ENCODE measurements at places on chromosomes 5 and 9. TPM values are rescaled to one million over a fixed set of nuclear protein-coding genes. Genes with fewer than 3 reads are reported as not detected.

CCDC183 gene
- total RNA-seq = 2.1 TPM

DBH gene
- total RNA-seq = not detected

RLN2 gene
- 0.44 TPM for total RNA-seq

KIF27 gene
- total RNA-seq = 4.1 TPM

CBY3 gene
- total RNA-seq = not detected

ZDHHC11B gene
- 13.4 TPM for total RNA-seq

SLC6A7 gene
- total RNA-seq = not detected

ACOT12 gene
- not detected for total RNA-seq

MRPL36 gene
- total RNA-seq = 57.4 TPM

TSSK1B gene
- not detected for total RNA-seq

PLPP1 gene
- total RNA-seq = 72.6 TPM

- H3K27me3 ChIP-seq = peaks cover 37% of the 10 kb centered on the region
- no peak overlapping the region for H3K27ac ChIP-seq
- H3K4me3 ChIP-seq = no peak overlapping the region
- H3K36me3 ChIP-seq = no peaks in the 10 kb centered on the region
These were observed 150.4 kb downstream of the SPOCK1 start for GRCh38 chr5:137348759-137349158.

DNA sequence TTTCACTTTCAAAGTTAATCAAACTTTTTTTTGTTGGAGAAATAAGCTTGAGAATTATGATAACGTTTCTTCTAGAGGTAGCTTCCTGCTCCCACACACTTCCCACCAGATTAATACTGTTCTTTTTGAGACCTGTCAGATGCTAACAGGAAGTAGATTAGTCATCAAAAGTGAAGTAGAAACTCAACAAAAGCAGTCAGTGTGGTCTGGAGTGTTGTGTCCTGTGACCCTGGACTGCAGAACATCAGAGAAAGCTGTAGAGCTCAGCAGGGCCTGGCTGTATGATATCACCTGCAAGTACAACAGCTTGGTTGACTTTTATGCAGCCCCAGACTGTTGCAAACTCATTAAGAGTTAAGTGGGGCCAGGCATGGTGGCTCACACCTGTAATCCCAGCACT lies 495.7 kb upstream of the CYLC2 start:
- no peaks in the 10 kb centered on the region for H3K4me1 ChIP-seq
- H3K4me3 ChIP-seq = no peak overlapping the region
- H3K27ac ChIP-seq = no peak overlapping the region
- DNase-seq = no peak
- no peaks in the 10 kb centered on the region for H3K27me3 ChIP-seq

GRCh38 chr5:39132128-39132447 lies 57.9 kb upstream of the RICTOR start:
- no peaks in the 10 kb centered on the region for H3K27me3 ChIP-seq
- no peak for DNase-seq
- H3K4me1 ChIP-seq = no peaks in the 10 kb centered on the region

DNA sequence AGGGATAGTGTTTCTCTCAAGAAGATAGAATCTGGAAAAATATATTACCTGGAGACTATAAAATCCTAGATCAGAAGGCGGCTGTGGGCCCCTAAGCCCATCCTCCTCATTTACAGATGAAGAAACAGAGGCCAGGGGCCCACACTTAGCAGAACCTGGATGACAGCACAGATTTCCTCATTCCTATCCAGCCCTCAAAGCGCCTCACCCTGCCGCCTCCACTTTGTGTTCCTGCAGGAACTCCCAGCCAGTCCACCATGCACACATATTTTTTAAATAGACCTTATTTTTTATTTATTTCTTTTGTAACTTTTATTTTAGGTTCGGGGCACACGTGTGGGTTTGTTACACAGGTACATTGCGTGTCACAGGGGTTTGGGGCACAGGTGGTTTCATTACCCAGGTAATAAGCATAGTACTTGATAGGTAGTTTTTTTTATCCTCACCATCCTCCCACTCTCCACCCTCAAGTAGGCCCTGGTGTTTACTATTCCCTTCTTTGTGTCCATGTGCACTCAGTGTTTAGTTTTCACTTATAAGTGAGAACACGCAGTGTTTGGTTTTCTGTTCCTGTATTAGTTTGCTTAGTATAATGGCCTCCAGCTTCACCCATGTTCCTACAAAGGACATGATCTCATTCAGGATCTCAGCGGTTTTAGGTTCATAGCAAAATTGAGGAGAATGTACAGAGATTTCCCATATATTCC lies 85.5 kb upstream of the MAP1B start:
- no peak overlapping the region for H3K4me3 ChIP-seq
- no peaks in the 10 kb centered on the region for H3K36me3 ChIP-seq
- DNase-seq = no peak
- H3K4me1 ChIP-seq = no peaks in the 10 kb centered on the region

DNA sequence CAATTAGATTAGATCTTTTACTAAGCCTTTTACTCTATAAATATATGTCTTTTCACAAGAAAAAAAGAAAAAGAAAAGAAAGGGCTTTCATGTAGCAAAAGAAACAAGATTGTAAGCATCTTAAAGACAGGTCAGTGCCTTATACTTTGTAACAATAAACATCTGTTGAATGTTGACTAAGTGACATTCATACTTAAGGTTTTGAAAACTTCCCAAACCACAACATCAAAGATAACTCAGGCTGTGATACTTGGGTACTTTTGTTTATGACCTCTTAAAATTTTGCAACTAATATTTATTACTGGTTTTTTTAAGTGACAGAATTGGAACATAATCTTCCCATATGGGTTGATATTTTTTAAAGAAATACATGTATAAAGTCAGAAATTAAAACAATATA lies 7.4 kb downstream of the GRAMD2B start:
- H3K27ac ChIP-seq = no peak overlapping the region
- no peaks in the 10 kb centered on the region for H3K27me3 ChIP-seq
- H3K36me3 ChIP-seq = peaks cover 55% of the 10 kb centered on the region
- no peak for DNase-seq
- H3K4me1 ChIP-seq = peaks cover 60% of the 10 kb centered on the region
- H3K4me3 ChIP-seq = no peak overlapping the region

- H3K4me3 ChIP-seq = no peak overlapping the region
- no peak for DNase-seq
- no peak overlapping the region for H3K27ac ChIP-seq
- H3K4me1 ChIP-seq = no peaks in the 10 kb centered on the region
These were observed 458.8 kb downstream of the ICE1 start for GRCh38 chr5:5881294-5881693.
